GOT3 (cell line): ENCODE measurements at places on chromosomes 2 and 18.

DNA sequence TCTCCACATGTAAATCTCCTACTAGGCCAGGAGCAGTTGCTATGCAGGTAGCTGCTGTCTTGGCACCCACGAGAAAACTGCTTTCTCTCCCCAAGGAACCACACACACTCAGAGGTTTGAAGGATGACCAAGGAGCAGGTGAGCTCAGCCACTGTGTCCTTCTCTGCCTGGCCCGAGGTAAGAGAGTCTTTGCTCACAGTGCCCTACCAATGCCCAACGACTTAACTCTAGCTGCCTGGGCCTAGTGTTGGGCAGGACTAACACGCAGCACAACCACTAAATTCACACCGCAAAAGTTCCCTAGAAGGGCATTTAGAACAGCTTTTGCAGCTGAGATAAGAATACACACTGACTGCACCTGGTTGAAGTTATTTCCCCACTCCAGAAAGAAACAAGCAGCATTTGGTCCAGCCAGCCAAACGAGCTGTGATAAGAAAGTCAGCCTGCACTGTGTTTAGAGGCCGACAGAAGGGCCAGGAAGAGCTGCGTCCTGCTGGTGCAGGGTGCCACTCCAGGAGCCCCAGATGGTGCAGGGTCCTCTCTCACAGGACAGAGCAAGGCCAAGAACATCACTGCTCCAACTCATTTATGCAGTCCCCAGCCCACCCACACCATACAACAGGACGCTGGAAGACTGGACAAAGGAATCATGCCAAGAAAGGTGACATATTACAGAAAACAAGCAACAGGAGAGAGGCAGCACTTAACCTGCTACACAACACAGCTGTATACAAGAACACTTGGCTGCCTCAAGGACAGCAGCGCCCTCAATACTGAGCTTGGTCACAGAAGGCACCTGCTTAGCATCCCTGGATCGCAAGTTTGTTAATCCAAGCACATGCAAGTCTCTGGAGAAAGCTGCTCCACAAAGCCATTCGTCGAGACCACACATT, 12.5 kb downstream of the HDLBP start:
- DNase-seq, result no peak

GRCh38 chr2:37881397-37881796, 43.7 kb upstream of the RMDN2 start:
- DNase-seq, result no peak

DNA sequence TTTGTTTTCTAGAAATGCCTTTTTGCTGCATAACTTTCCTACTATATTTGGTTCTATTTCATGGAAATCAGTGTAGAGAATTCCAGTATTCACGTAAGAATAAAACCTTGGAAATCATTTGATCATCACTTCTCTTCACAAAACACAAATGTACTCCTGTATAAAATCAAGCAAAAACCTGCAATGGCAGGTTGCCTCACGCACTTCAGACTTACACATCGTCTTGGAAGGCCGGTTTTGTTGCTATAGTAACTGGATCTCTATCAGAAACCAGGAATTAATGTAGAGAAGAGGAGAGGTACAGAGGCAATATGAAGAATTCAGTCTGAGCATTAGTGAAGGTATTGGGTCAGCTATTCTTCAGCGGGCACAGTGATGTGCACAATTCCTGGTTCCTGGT, 370.7 kb upstream of the CYRIA start:
- no peak for DNase-seq

DNA sequence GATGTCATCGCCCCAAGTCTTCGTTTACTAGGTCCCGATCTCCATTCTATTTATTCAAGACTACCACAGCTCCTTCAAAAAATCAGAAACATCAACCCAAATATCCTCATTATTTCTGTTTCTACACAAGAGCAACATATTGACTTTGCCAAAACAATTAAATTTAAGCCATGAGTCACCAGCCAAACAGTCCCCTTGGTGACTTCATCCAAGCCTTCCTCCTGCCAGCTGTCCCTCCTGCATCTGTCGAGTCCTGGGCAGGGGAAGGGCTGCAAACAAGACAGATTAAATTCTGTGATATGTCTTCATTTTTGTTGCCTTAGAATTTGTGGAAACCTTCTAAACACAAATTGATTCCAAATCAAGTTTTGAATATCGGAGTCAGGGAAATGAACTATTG, 110.3 kb downstream of the SP3 start:
- DNase-seq, result no peak

DNA sequence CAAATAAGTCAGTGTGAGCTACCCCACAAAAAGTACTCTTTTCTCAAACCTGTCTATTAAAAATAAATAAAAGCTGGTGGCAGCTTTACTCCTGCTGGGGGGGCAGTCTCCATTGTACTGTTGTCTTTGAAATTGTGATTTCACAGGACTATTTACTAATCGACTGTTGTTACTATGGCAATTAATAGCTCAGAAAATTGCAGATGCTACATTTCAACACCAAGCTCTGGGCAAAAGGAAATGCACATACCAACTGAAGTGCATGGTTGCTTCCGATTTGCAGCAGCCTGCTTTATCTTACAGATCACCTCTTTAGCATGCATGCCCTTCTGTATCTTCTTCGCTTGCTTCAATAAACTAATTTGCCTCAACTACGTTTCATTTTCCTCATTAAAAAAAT, 117.6 kb upstream of the DAPL1 start:
- no peak for DNase-seq

GRCh38 chr18:68766433-68766832, 31.4 kb upstream of the CCDC102B start:
- DNase-seq, result no peak

DNA sequence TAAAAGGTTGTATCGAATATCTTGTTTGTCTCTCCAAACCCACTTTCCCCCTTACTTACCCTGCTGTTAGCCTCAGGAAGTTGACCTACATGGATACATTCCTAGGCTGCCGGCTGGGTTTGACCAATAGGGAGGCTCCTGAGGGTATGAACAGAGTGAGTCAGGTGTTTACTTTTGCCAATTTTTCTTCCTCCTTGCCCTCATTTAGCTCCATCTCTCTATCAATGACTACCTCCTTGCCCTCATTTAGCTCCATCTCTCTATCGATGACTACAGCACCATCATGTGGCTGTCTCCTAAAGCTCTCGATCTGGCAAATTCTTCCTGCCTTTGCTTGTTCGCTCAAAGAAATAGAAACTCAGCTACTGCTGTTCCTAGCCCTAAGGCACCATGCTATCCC, 571.9 kb upstream of the CRIM1 start:
- no peak for DNase-seq

DNA sequence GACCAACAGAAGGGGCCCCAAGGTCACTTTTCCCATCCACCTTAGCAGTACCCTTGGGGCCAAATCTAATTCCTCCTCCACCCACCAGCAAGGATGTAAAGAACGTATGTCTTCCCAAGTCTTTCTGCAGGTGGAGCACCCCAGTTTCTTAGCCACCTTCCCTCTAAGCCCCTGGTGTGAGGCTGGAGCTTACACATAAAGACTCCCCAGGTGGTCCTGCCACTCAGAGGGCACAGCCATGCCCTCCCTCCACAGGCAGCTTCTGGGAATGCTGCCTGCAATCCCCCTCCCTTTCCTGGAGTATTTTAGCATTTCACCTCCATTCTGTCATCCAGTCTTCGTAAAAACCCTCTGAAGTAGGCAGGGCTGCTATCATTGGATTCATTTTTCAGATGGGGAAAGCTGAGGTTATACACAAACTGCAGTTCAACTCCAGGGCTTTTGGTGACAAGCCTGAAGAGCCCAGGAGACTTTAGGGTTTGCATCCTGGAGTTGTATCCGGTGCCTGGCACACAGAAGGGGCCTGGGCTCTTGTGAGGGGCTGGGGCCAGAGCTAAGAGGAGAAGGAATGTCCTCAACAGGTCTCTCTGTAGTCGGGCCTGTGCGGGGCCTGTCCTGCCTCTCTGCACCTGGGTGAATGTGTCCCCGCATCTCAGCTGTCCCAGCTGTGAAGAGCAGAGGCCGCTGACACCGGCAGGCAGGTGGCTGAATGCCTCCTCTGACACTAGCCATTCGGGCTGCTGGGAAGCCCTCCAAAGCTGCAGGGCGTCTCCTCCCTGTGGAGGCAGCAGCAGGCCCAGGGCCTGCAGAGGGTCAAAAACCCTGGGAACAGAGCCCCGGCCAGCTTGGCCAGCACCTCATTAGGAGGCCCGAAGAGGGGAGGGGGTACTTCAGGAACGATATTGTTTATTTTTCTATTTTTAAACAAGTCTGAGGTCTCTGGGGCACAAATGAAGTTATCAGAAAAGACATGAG, 27.6 kb downstream of the CIB4 start:
- DNase-seq, result no peak

- no peak for DNase-seq
Measured at GRCh38 chr2:42252464-42252863, 83.3 kb downstream of the EML4 start.

GRCh38 chr2:120257522-120257921, 4.9 kb downstream of the RALB start:
- no peak for DNase-seq

- DNase-seq, result no peak
Measured at GRCh38 chr2:129763190-129763846, 216.1 kb upstream of the RAB6C start.

- no peak for DNase-seq
Measured at GRCh38 chr2:133705287-133705686, 137.0 kb upstream of the NCKAP5 start.

DNA sequence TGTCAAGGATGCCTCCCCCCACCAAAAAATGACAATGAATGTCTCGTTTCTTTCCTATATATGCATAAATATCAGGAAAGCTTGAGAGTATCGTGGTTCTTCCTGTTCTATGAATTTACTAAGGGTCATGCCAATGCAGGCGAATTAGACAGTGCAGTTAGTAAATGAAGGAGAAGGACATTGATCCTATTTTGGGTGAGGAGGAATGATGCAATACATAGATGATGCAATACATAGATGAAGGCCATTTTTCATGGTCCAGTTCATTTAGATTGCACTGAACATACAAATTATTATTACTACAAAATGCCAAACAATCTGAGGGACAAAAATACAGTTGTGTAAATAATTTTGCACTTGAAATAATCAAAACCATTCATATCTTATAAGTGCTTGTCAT, 1265.0 kb downstream of the LRP1B start:
- DNase-seq, result no peak

GRCh38 chr2:69939722-69940121, 21.7 kb downstream of the ASPRV1 start:
- DNase-seq, result no peak

DNA sequence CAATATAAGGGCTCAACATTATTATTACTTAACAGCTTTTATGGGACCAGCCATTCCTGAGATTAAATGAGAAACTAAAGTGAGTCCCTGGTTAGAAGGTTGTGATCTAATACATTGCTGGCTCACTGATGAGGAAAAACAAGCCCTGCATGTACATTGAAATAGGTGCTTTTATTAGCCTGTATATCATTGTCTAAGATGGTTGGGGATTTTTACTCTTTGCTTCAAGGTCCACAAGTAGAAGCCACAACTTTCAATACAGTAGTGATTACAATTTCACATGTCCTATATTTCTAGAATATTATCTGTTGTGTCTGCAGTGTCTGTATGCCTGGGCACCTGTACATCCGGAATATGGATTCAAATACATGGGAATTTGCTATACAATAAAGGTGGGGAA, 104.1 kb upstream of the FZD5 start:
- no peak for DNase-seq

GRCh38 chr2:219475697-219476651, 22.7 kb upstream of the GMPPA start:
- no peak for DNase-seq

- DNase-seq, result no peak
Measured at GRCh38 chr2:173959358-173959884, 5.8 kb downstream of the SP3 start.

DNA sequence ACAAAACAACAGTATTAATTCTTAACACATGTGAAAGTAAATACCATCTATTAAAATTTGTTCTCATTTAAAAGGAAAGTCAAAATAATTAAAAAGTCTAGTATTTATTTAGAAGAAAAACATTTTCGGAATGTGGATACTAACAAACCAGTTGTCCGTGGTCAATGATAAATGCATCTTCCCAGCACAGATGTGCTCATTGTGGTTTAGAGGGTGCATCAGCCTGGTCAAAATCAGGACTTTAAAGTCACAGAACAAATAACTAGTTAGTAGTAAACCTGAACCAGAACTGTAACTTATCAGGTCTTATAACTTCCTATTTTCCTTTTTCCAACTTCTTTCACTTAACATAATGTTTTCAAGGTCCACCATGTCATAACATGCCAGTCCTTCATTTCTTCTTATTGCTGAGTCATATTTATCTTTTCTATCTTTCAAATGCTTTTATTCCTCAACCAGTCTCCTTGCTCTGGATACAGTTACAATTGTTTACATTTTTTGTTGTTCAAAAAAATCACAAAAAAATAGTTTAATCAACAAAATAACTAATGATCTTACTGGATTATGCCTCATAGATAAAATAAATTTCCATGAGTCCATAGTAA, 55.8 kb downstream of the ID2 start:
- DNase-seq, result no peak

DNA sequence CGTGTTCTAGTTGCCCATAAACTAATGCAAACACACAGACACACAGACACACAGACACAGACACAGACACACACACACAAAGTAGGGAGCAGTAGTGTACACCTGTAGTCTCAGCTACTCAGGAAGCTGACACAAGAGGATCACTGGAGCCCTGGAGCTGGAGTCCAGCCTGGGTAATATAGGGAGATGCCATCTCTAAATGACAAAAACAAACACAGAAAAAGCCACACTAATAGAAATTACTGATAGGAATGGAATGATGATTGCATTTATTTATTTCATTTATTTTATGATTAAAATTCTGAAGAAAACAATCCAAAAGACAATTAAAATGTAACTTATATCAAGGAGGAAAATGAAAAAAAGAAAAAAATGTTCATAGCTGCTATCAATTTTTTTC, 30.8 kb downstream of the TCF4 start:
- no peak for DNase-seq

GRCh38 chr2:240581811-240582210, 4.7 kb upstream of the CAPN10 start:
- DNase-seq, result no peak

DNA sequence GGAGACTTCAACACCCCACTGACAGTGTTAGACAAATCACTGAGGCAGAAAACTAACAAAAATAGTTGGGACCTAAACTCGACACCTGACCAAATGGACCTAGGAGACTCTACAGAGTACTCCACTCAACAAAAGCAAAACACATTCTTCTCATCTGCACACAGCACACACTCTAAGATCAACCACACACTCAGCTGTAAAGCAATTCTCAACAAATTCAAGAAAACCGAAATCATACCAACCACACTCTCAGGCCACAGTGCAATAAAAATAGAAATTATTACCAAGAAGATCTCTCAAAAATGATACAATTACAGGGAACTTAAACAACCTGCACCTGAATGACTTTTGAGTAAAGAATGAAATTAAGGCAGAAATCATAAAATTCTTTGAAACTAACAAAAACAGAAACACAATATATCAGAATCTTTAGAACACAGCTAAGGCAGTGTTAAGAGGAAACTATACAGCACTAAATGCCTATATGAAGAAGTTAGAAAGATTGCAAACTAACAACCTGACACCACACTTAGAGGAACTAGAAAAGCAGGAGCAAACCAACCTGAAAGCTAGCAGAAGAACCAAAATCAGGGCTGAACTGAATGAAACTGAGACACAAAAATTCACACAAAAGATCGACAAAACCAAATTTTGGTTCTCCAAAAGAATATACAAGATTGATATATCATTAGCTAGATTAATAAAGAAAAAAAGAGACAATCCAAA, 46.3 kb downstream of the RTTN start:
- no peak for DNase-seq

- no peak for DNase-seq
Measured at GRCh38 chr2:101844055-101844635, 146.6 kb downstream of the MAP4K4 start.
